ENCODE measurements at places on chromosomes 16 and 17. TPM values are rescaled to one million over a fixed set of nuclear protein-coding genes. Genes with fewer than 3 reads are reported as not detected.

The SCNN1G gene
- not detected for total RNA-seq

The GRAP gene
- under 0.01 TPM for total RNA-seq

The VAT1L gene
- 18.1 TPM for total RNA-seq

The ATP2C2 gene
- total RNA-seq: not detected

The CXCL16 gene
- total RNA-seq: 0.28 TPM

The ENPP7 gene
- total RNA-seq: not detected

The FAM83G gene
- 10.3 TPM for total RNA-seq

All from IMR-90 (cell line).